Cerebellum (tissue), 4 donors: ENCODE measurements at places on chromosomes 7 and 10. TPM values are rescaled to one million over a fixed set of nuclear protein-coding genes. Genes with fewer than 3 reads are reported as not detected.

Gene TLX1
- not detected for total RNA-seq

Gene PNLIP
- not detected for total RNA-seq

Gene RBM17
- 48.1 TPM for total RNA-seq

Gene AKR1D1
- total RNA-seq, result not detected
